ENCODE measurements at places on chromosomes 11 and 22.

GRCh38 chr11:69791276-69792180 lies 16.4 kb upstream of the FGF4 start:
- DNase-seq = peak; percentile 83

- DNase-seq = no peak
Measured at GRCh38 chr11:134733646-134734045, 321.6 kb upstream of the B3GAT1 start.

- DNase-seq = no peak
Measured at GRCh38 chr11:63804259-63804658, 9.0 kb upstream of the SPINDOC start.

DNA sequence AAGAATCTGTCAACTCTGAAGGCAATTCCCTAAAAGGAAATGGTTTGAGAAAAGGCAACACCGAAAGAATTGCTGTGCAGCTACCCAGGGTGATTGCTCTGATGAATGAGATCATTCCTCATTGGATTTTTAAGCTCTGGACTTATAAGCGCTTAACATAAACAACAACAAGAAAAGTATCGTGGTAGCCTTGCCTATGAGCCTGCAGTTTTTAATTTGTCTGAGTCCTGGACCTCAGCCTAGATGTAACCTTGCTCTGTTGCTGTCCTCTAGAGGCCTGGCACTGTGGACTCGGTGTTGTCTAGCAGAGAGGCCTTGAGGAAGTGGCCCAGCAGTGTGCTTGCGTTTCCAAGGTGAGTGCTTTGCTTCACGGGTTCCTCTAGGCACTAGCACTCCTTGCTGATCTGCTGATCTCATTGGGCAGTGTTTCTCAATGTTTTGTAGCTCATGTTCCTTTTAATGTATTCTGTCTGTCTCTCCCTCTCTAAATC lies 20.4 kb downstream of the CCDC81 start:
- no peak for DNase-seq

- DNase-seq = no peak
Measured at GRCh38 chr11:78698612-78699011, 123.9 kb upstream of the NARS2 start.

- no peak for DNase-seq
Measured at GRCh38 chr11:63883791-63884190, 33.2 kb downstream of the RCOR2 start.

DNA sequence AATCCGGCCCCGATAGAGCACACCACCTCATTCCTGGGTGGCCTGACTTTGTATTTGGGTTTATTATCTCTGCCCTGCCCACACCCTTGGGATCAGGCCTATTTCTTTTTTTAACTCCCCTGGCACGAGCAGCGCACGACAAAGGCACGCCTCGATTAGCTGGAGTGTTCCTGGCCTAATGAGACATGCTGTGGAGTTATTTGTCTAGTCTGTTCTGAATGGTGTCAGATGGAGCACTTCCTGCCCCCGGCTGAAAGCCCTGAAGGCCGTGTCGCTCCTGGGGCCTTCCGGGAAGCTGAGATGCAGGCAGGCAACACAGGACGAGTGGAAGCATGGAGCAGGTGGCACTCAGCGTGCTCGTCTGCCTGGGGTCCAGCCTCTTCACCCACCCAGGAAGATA lies 47.1 kb downstream of the LARGE1 start:
- no peak for DNase-seq

- no peak for DNase-seq
Measured at GRCh38 chr11:27465629-27466028, 7.0 kb downstream of the LGR4 start.

DNA sequence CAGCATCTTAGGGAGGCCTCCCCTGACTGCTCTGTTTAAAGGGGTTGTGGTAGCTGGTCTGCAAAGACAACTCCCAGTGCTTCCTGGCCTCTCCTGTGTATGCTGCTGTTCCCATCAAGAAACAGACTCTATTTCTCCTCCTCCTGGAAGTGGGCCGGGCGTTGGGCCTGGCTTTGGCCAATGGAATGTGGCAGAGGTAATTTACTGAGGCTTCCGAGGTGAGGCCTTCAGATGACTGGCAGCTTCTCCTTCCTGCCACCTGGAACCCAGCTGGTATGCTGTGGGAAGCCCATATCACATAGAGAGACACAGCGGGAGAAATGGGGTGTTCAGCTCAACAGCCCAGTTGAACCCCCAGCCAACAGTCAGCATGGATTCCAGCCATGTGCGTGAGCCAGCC lies 25.1 kb upstream of the EIF3D start:
- no peak for DNase-seq

DNA sequence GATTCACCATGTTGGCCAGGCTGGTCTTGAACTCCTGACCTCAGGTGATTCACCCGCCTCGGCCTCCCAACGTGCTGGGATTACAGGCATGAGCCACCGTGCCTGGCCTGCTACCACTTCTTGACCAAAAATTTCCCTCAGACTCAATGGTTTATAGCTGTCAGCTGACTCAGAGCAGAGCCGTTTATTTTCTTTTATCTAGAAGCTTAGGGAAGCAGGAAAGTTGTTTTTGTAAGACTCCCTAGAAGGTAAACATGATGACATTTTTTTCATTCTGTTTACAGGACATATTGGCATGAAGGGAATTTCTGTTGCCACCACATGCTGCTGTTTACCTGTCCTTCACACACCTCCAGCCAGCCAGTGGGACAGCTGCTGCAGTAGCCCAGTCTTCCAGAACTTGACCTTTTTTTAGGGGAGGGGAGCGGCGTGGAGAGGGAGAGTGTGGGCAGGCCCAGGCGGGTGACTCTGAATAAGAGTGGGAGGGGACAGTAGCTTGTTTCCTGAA lies 56.1 kb upstream of the PTPRJ start:
- no peak for DNase-seq

GRCh38 chr11:68120273-68121066 lies 718 bp downstream of the CHKA start:
- DNase-seq = peak; percentile 78

- DNase-seq = no peak
Measured at GRCh38 chr22:37069719-37070118, 18.2 kb downstream of the KCTD17 start.

GRCh38 chr11:66996609-66997273 lies 21.6 kb downstream of the C11orf86 start:
- no peak for DNase-seq

GRCh38 chr11:65102142-65103095 lies 6.4 kb downstream of the VPS51 start:
- no peak for DNase-seq

GRCh38 chr11:3710485-3711259 lies 39.5 kb upstream of the CHRNA10 start:
- DNase-seq = no peak

DNA sequence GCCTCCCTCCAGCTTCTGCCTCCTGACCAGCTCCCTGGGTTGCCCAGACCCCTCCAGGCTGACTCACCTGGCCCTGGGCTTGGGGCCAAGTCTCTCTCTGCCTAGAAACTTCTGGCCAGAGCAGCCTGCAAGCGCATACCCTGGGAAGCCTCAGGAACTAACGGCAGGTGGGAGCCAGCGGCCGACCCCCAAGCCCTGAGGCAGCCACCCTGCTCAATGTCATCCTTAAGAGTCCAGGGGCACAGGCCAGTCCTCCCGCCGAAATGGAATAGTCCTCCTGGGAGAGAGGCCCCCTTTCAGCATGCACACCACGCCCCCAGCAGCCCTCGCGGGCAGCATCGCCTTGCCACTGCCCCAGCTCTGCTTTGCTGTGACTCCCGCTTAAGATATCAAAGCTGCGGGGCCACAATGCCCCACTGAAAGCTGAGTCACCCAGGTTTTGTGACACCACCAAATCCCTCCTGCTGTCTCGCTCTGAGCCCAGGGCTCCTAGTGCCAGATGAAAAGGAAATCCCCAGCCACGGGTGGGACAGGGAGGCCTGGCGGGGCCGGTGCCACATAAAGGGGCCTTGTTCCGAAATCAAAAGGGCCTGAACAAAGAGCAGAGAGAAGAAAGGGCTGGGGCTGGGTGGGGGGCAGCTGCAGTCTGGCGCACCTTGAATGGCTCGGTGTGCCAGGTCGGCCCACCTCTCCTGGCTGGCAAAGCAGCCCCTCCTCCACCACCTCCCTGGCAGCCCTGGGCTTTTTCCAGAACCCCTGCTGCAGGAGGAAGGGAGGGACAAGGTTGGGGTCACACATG lies 21.4 kb upstream of the FGF3 start:
- peak; percentile 61 for DNase-seq

DNA sequence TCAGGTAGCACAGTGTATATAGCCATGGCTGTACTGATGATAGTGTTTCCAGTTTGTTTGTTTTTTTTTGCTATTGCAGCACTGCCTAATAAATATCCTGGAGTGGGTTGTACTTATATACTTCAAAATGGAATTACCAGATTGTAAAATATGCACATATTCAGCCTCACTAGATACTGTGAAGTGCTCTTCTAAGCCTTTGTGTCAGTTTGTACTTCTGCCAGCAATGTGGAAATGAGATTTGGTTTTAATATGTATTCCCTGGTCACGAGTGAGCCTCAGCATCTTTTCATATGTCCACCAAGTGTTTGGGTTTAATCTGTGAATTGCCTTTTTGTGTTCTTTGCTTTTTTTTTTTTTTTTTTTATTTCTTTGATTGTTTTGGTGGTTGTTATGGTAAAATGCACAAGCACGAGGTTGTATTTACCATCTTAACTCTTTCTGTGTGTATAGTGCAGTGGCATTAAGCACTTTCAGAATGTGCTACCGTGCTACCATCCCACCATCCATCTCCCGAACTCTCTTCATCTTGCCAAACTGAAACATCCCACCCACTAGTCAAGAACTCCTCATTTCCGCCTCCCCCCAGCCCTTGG lies 34.9 kb downstream of the ST3GAL4 start:
- DNase-seq = no peak

GRCh38 chr11:7021318-7021717 lies 1.0 kb downstream of the NLRP14 start:
- no peak for DNase-seq

DNA sequence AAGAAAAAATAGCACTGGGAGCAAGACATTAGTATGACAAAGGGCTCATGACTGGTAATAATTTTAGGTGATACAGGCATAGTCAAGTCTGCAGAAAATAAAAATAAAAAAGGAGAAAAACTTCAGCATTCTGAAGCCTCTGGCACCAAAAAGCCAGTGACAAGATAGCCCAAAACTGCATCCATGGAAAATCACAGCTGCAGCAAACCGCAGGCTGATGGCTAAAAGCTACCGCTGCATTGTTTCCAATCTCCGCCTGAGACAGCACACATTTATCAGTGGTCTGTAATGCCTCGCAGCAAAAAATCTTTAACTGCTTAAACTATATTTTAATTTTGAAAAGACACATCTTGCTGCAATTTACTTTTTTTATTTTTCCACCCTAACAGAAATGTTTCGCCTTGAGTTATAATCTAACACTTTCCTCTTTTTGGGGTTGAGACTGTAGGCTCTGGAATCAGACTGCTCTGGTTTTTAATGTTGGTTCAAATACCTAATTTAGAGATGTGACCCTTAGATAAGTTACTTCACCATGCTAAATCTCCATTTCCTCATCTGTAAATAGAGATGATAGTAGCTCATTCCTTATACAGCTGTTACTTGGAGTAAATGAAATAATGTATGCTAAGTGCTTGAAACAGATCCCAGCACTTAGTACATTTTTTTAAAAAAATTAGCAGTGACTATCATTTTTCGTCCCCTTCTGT lies 42.0 kb upstream of the FIBIN start:
- no peak for DNase-seq
